ENCODE measurements at places on chromosomes 16 and 17. TPM values are rescaled to one million over a fixed set of nuclear protein-coding genes. Genes with fewer than 3 reads are reported as not detected.

MT1M gene
- 0.88 TPM for total RNA-seq

HLF gene
- not detected for total RNA-seq

CCDC144A gene
- 18.2 TPM for total RNA-seq

TMEM235 gene
- total RNA-seq = not detected

PPP1R27 gene
- total RNA-seq = not detected

FBXW10 gene
- under 0.01 TPM for total RNA-seq

SECTM1 gene
- 36.3 TPM for total RNA-seq

ASGR2 gene
- total RNA-seq = not detected

P2RX1 gene
- 8.5 TPM for total RNA-seq

FN3K gene
- total RNA-seq = 3.3 TPM
